HS-5 (cell line): ENCODE measurements at places on chromosomes 16 and 17.

DNA sequence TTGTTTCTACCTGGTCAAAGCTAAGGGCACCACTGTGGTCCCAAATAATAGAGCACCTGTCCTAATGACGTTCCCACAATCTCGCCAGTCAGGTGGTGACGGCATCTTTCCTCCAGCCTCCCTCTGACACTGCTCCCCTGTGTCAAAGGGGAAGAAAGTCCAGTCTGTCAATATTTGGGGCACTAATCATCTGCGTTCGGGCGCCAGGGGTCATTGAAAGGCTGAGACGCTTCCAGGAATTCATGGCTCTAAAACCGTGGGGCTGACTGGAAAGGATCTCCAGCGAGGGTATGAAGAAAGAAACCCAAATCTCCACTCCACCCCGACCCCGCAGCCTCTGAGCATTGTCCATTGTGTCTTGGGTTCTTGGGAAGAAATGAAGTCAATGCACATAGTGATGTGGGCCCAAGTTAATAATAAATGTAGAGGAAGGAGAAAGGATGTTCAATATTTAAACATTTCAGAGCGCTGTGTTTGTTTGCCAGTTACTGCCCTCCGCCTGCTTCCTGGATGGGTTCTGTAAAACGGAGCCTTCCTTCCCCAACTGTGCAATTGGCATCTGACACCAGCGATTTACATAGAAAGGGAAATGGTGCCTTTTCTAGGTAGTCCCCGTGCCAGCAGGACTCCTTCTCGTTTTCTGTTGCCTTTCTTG is 103.2 kb downstream of the SOCS1 start:
- DNase-seq, result no peak

- no peak for DNase-seq
Measured at GRCh38 chr16:87922250-87922871, 14.0 kb downstream of the CA5A start.

DNA sequence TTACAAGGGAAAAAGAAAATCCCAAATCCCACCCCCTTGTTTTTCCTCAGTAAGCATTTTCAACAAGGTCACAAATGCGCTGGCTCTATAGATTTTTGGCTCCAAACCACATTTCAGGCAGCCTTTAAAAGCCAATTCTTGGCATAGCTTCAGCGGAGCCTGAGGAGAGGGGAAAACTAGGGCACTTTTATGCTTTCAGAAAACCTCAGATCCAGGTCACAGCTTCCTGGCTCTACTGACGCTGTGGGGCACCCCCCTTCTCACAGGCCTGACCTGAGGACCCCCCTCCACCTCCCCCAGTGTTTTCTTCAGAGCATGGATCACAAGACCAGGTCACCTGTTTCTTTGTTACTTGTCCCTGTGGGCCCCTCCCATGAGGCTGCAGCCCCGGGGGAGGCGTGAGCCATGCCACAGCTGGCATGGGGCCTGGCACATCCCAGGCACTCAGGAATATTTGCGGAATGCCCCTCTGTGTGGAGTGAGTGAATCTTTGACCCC is 30.1 kb upstream of the MTSS2 start:
- no peak for DNase-seq

DNA sequence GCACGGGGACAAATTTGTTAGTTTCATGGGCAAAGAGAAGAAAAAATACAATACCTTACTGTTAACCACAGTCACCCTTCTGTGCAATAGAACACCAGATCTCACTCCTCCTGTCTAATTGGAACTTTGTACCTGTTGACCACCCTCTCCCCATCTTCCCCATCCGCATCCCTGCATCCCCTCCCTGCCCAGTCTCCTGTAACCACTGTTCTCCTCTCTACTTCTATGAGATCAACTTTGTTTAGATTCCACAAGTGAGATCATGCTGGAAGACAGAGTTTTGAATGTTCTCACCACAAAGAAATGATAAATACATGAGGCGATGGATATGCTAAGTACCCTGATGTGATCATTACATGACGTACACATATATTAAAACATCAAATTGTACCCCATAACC is 47.7 kb downstream of the CLEC16A start:
- peak; percentile 22 for DNase-seq

- no peak for DNase-seq
Measured at GRCh38 chr16:89061590-89062380, 31.9 kb upstream of the ACSF3 start.

GRCh38 chr16:78098087-78098486 is 1.4 kb upstream of the WWOX start:
- no peak for DNase-seq

DNA sequence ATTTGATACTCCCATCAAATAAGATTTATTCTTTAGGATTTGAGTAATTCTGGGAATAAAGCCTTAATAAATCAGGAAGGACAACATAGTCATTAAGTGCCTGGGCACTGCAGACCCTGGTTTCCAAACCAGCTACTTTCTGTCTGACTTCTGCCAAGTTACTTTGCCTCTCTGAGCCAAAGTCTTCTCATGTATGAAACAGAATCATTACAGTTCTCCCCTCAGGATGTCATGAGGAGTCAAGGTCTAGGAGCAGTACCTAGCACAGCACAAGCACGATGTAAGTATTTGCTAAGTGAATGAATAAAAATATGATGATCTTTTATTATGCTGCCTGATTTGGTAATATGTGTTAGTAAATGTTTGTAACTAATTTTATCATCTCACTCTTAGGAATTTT is 30.4 kb upstream of the HEATR6 start:
- DNase-seq, result no peak

- no peak for DNase-seq
Measured at GRCh38 chr17:17348872-17349723, 45.9 kb downstream of the NT5M start.

- no peak for DNase-seq
Measured at GRCh38 chr17:14019186-14019956, 49.9 kb upstream of the COX10 start.

- DNase-seq, result peak; percentile 45
Measured at GRCh38 chr16:87806641-87807546, 41.1 kb upstream of the KLHDC4 start.

DNA sequence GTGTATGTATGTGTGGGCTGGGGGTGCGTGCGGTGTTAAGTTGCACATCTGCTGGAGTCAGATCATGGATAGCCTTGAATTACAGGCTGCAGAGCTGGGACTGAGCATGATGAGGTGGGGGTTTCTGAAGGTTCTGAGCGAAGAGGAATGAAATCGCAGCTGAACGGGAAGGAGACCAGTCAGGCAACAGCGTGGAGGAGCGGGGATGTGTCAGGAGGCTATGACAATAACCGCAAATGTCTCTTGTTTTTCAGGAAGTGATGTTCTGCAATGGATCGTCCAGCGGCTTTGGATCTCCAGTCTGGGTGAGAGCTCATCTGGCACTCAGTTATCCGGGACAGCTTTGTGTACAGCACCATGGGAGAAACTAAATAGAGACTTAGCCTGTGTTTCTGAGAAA is 20.9 kb downstream of the RGS9 start:
- DNase-seq, result no peak

DNA sequence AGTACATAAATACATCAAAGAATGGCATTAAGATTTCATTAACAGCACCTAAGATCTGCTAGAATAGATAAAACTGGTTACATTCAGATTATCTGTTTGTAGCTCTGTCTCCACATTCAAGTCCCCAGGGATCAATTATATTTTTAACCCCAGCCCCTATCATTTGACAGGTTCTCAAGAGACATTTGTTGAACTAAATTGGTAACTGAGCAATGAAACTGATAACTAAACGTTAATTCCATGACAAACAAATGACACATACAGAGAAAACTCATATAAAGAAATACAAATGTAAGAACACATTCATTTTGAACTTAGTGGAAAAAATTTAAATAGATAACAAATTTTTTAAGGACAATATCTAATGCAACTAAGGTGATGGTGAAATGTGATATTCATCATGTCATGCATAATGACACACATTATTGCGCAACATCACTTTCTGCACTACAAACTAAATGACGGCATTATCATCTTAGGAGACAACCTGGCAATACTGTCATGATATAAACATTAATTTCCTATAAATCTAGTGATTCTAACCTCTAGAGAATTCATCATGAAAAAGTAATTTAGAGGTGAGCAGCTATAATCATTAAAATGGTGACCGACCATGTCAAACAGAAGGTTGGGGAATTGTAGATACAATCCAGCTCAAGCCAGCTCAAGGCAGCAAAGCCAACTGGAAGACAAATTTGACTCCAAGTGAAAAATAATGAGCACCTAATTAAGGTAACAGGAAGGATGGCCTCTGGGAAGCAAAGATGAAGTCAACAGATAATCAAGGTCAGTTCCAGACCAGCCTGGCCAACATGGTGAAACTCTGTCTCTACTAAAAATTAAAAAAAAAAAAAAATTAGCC is 9.5 kb downstream of the ARHGAP17 start:
- DNase-seq, result no peak

DNA sequence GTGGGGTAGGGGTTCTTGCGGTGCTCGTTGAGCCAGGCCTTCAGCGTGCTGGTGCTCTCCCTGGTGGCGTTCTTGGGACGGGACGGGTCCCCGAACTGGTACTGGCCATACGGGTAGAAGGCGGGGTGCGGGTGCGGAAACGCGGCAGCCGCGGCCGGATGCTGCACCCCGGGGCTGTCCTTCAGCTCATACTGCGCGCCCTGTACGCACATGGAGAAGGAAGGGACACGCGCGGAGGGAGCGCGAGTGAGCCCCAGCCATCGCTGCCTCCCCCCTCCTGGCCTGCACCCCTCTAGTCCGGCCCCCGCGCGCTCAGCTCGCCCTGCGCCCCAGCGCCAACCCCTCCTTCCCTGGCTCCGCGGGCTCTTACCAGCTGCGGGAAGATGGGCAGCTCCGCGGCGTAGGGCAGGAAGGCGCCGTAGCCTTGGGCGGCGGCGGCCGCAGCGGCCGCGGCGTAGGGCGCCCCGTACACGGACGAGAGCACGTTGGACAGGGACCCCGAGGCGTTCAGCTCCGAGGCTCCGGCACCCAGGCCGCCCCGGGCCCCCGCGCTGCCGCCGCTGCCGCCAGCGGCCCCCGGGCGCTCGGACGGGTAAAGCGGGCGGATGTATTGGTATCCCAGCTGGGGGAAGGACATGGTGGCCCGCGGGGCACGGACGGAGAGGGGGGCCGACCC is 1.0 kb downstream of the IRX3 start:
- no peak for DNase-seq

- DNase-seq, result no peak
Measured at GRCh38 chr17:42233994-42234393, 39.7 kb upstream of the GHDC start.

GRCh38 chr16:31711344-31711845 is 162.2 kb upstream of the ZNF267 start:
- DNase-seq, result no peak

- no peak for DNase-seq
Measured at GRCh38 chr17:61289408-61290385, 109.9 kb upstream of the TBX2 start.

- no peak for DNase-seq
Measured at GRCh38 chr17:52170963-52171572, 12.6 kb upstream of the CA10 start.

GRCh38 chr17:83160443-83161297 is 81.3 kb downstream of the METRNL start:
- no peak for DNase-seq

- DNase-seq, result no peak
Measured at GRCh38 chr17:82152556-82153294, 54.7 kb upstream of the FASN start.

- no peak for DNase-seq
Measured at GRCh38 chr17:57077000-57077399, 8.0 kb upstream of the AKAP1 start.

DNA sequence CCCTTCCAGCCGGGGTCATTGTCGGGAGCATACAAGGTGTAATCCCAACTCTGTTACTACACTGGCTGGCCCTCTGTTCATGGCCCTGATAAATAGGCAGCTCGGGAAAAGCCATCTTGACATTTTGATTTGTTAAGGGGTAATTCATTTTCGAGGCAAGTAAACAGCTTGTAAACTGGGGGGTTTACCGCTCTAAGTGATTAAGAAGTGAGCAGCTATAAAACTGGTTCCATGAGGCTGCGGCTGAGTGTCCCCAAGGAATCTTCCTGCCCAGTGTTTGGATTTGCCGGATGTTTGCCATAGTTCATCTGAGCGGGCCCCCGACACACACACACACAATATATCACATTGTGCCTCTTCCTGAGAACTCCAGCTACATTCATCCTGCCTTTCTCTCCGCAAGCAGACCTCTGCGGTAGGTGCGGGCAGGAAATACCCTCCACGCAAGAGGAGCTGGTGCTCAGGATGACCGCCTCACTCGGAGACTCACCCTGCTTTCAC is 92.2 kb downstream of the SOCS1 start:
- no peak for DNase-seq

DNA sequence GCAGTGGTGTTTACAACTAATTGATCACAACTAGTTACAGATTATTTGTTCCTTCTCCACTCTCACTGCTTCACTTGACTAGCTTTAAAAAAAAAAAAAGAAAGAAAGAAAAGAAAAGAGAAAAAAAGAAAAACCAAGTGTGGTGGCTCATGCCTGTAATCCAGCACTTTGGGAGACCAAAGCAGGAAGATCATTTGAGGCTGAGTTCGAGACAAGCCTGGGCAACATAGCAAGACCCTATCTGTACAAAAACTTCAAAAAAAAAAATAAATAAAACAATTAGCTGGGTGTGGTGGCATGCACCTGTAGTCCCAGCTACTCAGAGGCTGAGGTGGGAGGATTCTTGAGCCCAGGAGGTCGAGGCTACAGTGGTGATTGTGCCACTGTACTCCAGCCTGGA is 4.2 kb downstream of the SNTB2 start:
- no peak for DNase-seq
